Activated T-cell treated with anti-CD3 and anti-CD28 coated beads for 1 hour (primary cell): ENCODE measurements at places on chromosomes 11 and 22.

DNA sequence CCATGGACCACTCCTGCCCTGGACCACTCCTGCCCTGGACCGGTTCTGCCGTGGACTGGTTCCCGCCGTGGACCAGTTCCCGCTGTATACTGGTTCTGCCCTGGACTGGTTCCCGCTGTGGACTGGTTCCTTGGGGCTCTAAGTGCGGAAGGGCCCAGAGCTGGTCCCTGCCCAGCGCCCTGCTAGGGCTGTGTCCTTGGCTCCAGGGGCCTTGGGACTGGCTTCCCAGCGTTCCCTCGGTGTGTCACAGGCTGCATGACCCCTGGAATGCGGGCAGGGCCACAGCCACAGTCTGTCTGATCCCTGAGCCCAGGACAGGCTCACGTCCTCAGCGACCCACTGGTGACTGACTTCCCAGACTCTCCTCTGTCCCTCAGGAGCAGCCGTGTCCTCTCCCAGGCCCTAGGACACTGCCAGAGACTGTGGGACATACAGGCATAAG, 412.2 kb downstream of the TBC1D22A start:
- DNase-seq = no peak

- no peak for DNase-seq
Observed at GRCh38 chr11:127628458-127628785, 627.9 kb upstream of the KIRREL3 start.

GRCh38 chr11:79418241-79418640, 22.6 kb downstream of the TENM4 start:
- DNase-seq = no peak

DNA sequence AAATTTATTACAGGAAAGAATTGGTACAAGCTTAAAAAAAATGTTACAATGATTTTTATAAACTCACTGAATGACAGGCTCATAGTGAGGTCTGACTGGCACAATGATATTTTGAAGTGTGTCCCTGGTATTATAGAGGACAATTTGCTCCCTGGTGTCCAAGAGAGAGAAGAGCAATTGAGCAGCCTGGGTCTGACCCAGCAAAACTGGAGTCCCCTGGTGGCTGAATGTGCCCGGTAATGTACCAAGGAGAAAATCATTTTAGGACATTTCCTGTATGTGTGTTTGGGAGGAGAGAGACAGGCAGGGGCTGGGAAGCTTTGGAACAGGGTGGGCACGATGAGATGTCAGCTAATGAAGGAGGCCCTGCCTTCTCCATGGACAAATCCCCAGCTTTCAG, 125.3 kb downstream of the APOL5 start:
- no peak for DNase-seq

GRCh38 chr11:32658639-32659406, 75.2 kb downstream of the EIF3M start:
- no peak for DNase-seq

DNA sequence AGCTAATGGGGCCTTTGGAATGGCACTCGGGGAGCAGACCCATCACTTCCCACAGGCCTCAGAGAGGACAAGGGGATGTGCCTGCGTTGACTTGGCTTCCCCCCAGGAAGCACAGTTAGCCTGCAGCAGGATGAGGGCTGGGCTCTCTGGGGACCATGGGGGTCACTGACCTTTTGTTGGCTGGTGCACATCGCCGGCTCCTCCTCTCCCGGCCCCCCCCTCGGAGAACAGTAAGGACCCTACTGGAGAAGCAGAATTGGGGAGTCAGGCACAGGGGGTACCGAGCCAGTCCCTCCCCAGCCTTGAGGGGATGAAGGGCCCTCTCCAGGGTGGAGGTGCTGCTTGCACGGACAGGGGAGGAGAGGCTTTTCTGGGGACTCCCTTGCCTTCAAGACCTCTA, 32.8 kb downstream of the NRXN2 start:
- DNase-seq = no peak
